ENCODE measurements at places on chromosomes 13 and 19. TPM values are rescaled to one million over a fixed set of nuclear protein-coding genes. Genes with fewer than 3 reads are reported as not detected.
A peak's percentile ranks its signal among the peaks of the same experiment; 100 is the strongest.

Gene FGF22
- not detected for total RNA-seq

Gene MISP
- total RNA-seq: not detected

Gene TMPRSS9
- not detected for total RNA-seq

Gene C19orf25
- 31.7 TPM for total RNA-seq

Gene ZNF507
- 26.2 TPM for total RNA-seq

Gene LHB
- not detected for total RNA-seq

Gene CCDC122
- total RNA-seq: 2.5 TPM

Gene SCGB2B2
- 1.4 TPM for total RNA-seq

GRCh38 chr13:43100667-43101066 is 77.3 kb downstream of the DNAJC15 start:
- no peak for DNase-seq

- DNase-seq: peak; percentile 58
These were observed 8.2 kb downstream of the RASGRP4 start for GRCh38 chr19:38417544-38418506.

DNA sequence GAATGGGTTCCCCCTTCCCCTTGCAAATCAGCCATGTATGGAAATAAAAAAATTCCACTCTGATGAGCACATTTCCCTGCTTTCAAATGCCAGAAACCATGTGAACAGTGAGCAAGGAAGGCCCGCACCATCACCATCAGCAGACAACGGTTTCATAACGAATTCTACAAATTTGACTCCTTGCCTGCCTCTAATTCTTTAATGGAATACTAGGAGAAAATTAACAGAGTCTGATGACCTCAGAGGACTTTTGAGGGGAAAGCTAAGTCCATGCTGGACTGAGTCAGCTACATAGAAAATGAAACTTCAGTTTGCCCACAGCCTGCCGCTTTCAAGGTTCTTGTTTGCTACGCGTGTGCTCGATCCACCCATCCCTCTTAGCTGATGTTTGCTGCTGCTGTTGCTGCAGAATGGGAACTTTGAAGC is 46.7 kb upstream of the KL start:
- peak; percentile 8 for DNase-seq

DNA sequence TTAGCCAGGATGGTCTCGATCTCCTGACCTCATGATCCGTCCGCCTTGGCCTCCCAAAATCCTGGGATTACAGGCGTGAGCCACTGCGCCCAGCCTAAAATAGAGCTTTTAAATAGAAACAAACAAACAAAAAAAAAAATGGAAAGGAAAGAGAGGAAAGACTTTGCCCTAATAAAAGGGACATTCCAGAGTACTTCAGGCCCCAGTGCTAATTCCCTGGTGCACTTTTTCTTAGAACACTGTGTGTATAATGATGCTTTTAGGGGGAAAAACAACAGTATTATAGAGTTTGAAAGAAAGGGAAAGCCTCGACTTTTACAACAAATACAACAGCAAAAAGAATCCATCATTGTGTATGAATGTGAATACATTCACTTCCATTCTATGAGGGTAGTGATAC is 104.7 kb downstream of the CRYL1 start:
- no peak for DNase-seq

DNA sequence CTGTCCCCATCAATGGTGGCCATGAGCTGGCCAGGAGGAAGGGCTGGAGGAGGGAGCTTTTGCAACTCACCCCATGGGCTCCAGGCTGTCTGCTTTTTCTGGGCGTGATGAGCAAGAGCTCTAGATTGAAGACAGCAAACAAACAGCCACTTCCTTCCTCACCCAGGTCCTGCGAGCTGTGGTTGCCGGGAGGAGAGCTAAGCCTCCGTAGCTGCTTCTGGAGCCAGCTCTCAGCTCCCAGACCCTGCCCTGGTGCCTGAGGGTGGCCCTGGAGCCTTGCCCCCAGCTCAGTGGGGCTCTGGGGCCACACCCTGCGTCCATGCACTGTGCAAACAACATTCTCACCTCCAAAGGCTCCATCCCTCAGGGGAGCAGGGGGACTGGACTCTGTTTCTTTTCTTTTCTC is 6.2 kb downstream of the MYO1F start:
- DNase-seq: peak; percentile 62

- no peak for DNase-seq
These were observed 419.4 kb downstream of the UQCRFS1 start for GRCh38 chr19:28793391-28794168.

DNA sequence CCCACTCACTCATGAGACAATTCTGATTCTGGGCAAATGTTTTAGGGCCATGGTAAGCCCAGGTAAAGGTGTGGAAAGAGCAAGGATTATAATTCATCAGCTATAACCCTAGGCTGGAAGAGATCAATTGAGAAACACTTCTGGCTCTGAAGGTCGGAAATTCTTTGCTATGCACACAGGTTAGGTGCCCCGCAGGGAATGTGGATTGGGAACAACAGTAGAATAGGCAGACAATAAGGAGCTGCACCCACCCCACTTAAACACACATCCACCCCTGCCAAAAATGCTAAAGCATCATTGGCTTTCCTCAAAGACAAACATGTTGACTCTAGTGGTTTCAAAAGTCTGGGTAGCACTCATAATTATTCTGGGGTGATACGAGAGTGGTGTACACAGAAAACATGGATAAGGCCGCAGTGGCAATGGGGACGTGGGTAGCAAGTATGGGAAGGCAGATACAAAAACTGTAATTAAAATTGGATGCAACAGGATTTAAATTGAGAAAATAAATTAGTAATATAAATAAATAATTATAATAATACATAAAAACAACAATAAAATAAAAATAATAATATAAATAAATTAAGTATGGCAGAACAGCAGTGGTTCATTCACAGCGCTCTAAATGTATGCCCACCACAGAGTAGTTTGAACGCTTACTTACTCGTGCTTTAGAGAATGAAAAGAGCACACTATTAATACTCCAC is 8.6 kb downstream of the EFNB2 start:
- no peak for DNase-seq

DNA sequence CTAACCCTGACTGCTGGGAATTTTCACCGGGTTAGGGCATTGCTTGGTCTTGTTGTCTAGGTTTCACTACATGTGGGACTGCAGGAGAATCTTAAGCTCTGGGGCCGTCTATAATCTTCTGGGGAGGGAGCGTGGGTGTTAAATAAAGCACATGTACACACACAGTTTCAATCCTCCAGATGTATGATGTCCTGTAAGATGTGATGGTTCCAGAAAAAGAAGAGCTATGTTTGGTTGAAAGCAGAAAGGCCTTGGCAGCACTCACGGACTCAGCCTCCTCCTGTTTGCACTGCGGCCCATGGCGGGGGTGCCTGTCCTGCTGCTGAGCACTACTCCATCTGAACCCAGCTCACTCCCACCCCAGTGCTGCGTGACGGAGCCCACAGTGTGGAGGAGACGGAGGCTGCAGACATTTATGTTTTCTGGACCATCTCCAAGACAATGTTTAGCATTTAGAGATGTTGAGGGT is 343.5 kb downstream of the TEX29 start:
- no peak for DNase-seq

DNA sequence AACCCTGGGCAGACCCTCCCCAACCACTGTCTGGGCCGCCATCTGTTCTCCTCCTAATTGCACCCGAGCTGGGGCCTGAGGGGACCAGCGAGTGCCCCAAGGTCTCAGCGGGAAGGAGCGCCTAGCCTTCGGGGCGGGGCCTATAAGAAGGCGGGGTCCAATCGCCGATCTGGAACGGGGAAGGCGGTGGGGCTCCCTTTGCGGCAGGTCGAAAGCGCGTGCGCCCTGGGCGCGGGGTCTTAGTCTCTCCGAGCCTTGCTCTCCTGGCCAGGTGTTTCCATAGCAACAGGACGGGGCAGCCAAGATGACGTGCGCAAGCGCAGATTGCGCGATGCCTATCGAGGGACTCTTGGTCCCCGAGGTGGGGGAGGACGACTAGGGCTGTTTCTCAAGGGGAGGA is 2.8 kb downstream of the MAST1 start:
- DNase-seq: peak; percentile 51

DNA sequence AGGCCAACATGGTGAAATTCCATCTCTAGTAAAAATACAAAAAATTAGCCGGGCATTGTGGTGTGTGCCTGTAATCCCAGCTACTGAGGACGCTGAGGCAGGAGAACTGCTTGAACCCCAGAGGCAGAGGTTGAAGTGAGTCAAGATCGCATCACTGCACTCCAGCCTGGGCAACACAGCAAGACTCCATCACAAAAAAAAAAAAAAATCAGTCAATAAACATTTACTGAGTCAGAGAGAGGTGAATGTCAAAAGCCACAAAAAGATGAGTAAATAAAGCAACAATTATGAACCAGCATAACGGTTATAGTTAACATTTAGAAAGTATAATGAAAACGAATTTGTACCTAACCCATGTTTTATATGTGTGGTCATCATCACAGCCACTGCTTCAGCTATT is 23.1 kb downstream of the PSPC1 start:
- DNase-seq: no peak

DNA sequence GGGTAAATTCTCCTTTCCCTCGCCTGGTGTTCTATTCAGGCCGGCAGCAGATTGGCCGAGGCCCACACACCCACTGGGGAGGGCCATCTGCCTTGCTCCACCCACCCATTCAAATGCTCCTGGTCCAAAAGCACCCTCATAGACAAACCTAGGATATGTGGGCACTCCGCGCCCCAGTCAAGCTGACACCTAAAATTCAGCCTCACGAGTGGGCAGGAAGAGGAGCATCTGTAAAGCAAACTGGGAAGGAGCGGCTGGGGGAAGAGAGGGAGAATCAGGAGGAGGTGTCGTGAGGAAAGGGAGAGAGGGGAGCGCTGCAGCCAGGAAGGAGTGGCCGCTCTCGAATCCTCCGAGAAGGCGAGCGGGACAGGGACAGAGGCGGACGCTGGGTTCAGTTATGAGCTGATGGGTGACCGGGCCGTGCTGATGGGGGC is 136.9 kb downstream of the USP12 start:
- DNase-seq: no peak

- DNase-seq: no peak
These were observed 745.2 kb downstream of the PCDH17 start for GRCh38 chr13:58376775-58377174.

DNA sequence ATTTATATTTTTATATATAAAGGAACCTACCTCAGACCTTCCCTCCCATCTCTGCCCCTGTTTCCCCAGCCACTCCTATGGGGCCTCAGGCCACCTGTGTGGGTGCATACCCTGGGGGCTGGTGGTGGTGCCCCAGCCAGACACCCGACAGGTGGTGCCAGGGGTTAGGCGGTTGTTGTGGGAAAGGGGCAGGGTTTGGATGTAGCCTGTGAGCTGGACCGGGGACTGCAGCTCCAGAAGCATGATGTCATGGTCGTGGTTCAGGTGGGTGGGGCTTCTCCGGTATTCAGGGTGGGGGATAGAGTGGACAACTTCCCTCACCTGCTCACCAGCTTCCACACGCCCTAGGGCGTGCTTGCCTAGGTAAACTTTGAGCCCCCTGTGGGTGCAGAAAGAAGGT is 5.2 kb downstream of the KLK13 start:
- DNase-seq: no peak

GRCh38 chr13:75993823-75994222 is 357.7 kb downstream of the LMO7 start:
- DNase-seq: no peak

DNA sequence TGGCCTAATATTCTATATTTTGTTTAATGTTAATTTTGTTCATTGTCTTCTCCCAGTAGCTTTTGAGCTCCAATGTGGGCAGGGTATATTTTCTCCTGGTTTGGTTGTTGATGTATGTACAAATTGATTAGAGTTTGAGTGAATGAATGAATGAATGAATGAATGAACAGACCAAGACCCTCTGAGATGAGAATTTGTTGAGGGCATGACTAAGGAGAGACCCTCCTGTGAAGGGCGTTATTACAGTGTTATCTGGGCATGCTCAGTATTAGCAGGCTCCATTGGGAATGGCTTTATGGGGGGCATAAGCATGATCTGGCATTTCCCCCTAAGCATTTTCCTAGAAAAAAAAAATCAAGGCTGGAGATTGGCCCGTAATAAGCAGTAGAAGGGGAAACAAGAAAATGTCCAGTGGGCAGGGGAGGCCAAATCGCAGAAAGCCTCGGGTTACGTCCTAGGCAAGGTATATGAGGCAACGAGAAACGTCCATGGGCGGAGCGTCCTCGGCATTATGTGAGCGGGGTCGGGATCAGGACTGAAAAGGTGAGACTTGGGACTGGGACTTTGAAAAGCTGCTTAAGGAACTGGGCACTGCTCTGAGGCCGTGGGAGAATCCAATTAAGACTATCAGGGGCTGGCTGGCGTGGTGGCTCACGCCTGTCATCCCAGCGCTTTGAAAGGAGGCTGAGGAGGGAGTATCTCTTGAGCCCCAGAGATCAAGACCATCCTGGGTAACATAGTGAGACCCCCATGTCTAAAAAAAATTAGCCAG is 904 bp upstream of the ARHGAP33 start:
- DNase-seq: no peak

DNA sequence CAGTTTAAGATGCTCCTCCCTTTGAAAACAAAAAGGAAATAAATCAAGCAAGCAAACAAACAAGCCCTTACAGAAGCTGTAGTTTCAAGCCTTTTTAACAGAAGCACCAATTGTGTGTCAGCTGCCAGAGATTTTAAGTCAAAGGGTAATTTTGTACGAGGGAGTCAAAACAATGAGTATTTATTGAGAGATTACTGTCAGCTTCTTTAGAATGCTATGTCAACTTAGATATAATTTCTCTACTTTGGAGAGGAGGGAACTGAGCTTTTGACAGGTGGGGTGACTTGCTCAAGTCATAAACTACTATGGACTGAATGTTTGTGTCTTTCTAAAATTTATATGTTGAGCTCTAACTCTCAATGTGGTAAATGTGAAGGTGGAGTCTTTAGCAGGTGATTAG is 10.5 kb upstream of the CBY2 start:
- no peak for DNase-seq

DNA sequence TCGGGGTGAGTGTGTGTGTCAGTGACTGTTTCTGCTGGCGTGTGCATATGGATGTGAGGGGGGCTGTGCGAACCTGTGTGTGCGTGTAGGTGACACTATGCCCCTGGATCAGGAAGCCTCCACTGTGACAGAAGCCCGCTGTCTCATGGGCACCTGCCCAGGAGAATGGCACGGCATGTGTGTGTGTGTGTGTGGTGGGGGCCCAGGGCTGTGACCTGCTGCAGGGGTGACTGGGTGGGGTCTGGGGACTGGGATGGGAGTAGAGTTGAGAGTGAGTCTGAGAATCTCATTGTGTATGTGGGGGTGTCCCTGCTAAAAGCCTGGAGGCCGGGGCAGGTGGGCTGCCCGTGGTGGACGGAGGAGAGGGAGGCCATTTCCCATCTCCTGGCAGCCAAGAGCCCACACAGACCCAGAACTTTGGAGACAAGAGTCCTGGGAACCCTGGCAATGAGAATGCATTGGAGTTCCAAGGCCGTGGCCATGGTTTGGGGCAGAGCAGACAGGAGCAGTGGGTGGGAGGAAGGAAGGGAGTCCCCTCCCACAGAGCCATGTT is 6.4 kb upstream of the TPM4 start:
- no peak for DNase-seq

- DNase-seq: no peak
These were observed 13.1 kb downstream of the C19orf47 start for GRCh38 chr19:40335101-40335500.

- DNase-seq: no peak
These were observed 524.6 kb downstream of the EFNB2 start for GRCh38 chr13:106010836-106011235.

GRCh38 chr19:41307090-41307875 is 2.7 kb upstream of the CCDC97 start:
- no peak for DNase-seq

All from activated T-cell treated with anti-CD3 and anti-CD28 coated beads, Interleukin-2, amount 50 U/mL, for 72 hours (primary cell).